ENCODE measurements at places on chromosomes 7 and 10.

- no peak for DNase-seq
Observed at GRCh38 chr10:23406409-23406808, 32.5 kb upstream of the OTUD1 start.

GRCh38 chr7:86978808-86979506 lies 80.5 kb downstream of the ELAPOR2 start:
- DNase-seq: peak; percentile 76

- DNase-seq: no peak
Observed at GRCh38 chr10:65413001-65413400, 1512.8 kb upstream of the LRRTM3 start.

DNA sequence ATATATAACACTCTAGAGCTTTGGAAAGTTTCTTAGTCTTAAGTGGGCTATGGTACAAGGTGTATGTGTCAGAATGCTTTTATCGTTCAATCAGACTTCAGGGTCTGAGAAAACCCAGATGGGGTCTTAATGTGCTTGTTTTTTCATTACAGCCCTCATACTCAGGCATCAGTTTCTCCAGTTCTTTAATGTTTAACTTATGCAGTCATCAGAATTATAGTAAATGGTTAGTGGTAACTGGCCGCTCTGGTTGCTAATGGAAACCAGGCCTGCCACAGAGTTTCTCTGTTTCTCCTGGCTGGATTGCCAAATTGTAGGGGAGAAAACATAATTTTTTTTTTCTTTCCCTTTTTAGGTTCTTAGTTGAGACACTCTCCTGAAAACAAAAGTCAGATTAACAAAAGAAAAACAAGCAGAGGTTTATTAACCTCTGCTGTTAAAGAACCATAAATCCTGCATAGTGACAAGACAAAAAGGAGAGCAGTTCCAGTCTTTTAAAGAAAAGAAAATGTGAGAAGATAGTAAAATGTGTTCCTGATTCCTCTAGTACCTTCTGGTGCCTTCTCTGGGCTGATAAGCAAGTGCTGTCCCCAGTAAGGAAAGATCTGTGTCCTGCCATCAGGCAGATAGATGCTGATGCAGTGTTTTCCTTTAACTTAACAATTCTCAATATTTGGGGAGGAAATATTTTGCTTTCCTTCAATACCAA lies 21.5 kb upstream of the GHITM start:
- no peak for DNase-seq

DNA sequence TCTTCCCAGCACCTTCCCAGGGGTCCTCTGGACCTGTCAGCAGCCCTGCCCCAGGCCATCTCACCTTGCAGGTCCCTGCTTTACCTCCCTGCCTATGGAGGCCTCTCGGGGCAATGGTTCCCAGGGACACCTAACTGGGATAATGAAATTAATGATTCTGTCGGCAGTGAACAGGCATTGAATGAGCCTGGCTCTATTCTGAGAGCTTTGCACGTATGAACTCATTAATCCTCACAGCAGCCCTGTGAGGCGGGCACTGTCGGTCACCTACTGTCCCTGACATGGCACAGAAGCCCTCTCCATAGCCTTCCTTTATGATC lies 22.9 kb downstream of the ADCYAP1R1 start:
- DNase-seq: no peak

GRCh38 chr7:27605689-27606269 lies 56.9 kb downstream of the HIBADH start:
- DNase-seq: peak; percentile 33

DNA sequence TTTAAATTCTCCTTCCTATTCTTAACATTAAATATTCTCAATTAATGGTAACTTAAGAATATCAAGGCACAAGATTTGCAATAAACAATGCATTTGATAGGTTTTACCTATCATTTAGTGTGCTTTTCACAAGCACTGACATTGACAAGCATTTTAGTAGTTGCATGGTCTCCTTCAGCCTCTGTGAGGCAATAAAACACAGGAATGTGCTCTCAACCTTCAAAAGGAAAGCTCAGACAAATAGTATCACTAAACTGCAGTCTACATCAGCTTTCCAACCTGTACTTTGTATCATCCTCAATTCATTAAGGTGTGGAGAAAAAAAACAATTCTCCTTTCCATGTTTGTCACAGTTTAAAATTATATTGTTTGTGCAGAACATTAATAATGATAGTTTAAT lies 51.1 kb upstream of the TSPAN13 start:
- peak; percentile 36 for DNase-seq

DNA sequence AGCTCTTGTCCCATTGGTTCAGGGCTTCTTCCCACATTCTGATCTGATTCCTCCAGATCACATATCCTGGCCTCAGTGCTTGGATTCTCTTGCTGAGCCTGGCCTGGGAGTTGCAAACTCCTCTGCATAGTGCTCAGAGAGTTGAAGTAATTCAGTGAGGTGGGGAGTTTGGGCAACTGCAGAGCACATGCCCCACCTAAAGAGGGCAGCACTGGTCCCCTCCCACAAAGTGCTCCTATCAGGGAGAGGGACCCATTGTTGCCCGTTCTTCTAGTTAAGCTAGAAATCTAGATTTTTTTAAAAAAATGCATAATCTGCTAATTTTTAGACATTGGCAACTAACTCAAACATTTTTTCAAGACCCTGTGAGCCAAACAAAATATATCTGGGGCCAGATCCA lies 45.1 kb downstream of the CHN2 start:
- DNase-seq: no peak

DNA sequence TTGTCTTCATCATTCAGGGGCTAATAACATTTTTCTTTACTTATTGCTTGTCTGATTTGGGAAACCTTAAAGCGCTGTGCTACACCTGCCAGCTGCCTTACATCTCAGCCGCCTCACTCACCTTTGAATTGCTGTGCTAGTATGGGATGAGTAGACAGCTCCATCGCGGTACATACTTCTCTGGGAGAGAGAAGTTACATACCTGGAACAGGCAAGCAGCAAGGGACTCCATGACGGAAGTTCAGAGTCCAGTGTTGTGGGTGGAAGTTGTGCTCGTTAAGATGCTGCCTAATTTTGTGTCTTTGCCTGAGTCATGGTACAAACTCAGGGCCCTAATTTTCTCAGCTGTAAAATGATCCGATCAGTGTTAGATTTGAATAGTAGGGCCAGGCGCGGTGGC lies 1.9 kb downstream of the NUB1 start:
- DNase-seq: no peak

- DNase-seq: no peak
Observed at GRCh38 chr7:149834601-149835000, 3.6 kb upstream of the ZNF862 start.
